Activated T-cell treated with anti-CD3 and anti-CD28 coated beads, Interleukin-2, amount 50 U/mL, for 1 hour (primary cell): ENCODE measurements at places on chromosomes 3 and 15.
A peak's percentile ranks its signal among the peaks of the same experiment; 100 is the strongest.

- no peak for DNase-seq
These were observed 25.7 kb upstream of the GALNT15 start for GRCh38 chr3:16148783-16149182.

- DNase-seq: no peak
These were observed 93.7 kb upstream of the GK5 start for GRCh38 chr3:142319094-142319493.

- no peak for DNase-seq
These were observed 298.5 kb downstream of the RPLP1 start for GRCh38 chr15:69751147-69751546.

- DNase-seq: no peak
These were observed 113.9 kb upstream of the MANF start for GRCh38 chr3:51271172-51271571.

DNA sequence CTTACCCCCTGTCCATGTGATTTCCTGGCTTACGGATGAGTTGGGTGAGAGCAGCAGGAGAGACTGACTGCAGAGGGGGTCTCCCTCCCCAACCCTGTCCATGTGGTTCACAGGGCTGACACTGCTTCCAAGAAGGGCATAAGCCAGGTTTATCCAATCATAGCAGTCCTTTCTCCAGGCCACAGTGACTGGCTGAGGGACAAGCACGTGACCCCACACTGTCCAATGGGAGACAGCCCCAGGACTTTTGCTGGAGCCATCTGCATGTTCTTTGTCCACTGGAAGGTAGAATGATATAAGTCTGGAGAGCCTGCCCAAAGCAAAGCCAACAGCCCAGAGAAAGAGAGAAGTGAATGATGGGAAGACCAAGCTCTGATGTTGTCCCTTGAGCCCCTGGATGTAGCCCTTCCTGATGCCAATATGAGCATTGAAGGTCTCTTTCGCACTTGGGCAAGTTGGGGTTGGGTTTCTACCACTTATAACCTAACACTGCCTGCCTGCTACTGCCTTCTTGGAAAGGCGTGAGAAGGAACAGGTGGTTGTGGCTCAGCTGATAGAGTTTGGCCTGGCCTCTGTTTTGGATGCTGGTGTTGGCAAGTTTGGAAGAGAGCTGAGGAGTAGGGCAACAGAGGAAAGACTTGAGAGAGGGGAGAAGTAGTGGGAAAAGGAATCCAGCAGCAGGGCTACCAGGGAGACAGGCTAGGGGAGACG, 41.3 kb upstream of the GRIP2 start:
- no peak for DNase-seq

GRCh38 chr3:66451766-66452165, 49.1 kb downstream of the LRIG1 start:
- no peak for DNase-seq

- DNase-seq: peak; percentile 69
These were observed at the start of gene BDH1 for GRCh38 chr3:197555281-197556261. BDH1 (minus strand) TSS chr3:197555968; CDS start chr3:197546443, 9,525 bp downstream.

- no peak for DNase-seq
These were observed 138.3 kb upstream of the MYRIP start for GRCh38 chr3:39671116-39671515.

- DNase-seq: peak; percentile 62
These were observed 90.0 kb downstream of the APBA2 start for GRCh38 chr15:28975766-28976179.

DNA sequence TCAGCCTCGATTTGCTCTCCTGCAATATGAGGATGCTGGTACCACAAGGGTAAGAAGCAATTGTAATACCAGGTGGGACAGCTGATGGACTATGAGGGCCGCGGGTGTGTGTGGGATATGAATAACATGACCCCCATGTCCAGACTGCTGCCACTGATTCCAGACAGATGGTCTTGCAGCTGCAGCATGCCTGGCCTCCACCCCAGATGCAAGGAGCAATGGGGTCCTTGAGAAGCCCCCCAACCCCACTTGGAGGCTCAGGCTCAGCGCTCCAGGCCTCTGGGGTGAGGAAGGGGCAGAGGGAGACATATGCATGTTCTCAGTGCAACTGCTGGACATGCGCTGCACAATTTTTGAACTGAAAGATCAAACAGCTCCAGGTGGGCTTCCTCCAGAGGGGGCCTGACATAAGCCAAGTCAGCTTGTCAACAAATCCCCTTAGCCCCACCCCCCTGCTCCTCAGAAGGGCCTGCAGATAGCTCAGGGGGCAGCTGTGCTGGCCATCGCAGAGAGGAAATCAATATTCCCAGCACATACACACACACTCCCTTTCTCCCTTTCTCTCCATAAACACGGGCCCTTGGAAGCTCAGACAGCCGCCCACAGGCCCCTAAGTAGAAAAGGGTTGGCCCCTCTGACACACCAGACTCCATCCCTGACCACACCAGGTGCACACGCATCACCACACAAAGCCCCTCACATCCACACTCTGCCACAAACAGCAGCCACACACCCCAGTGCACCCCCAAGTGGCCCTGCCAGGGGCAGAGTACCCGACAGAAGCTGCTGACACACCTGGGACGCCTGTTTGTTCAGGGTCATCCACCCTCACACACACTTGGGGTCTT, 107.0 kb downstream of the IQSEC1 start:
- DNase-seq: no peak
